Glutamatergic neuron (in vitro differentiated cells): ENCODE measurements at places on chromosomes 3 and 15. TPM values are rescaled to one million over a fixed set of nuclear protein-coding genes. Genes with fewer than 3 reads are reported as not detected.

XCR1 gene
- not detected for total RNA-seq

CNTN4 gene
- 23.0 TPM for total RNA-seq

MOBP gene
- total RNA-seq, result not detected

PLXNA1 gene
- total RNA-seq, result 110 TPM

GRCh38 chr3:8657804-8658305 is 13.3 kb upstream of the SSUH2 start:
- H3K4me1 ChIP-seq, result peaks cover 7% of the 10 kb centered on the region
- H3K4me3 ChIP-seq, result no peak overlapping the region
- DNase-seq, result no peak
- no peaks in the 10 kb centered on the region for H3K36me3 ChIP-seq

GRCh38 chr3:122167630-122168029 is 15.8 kb upstream of the CASR start:
- H3K4me3 ChIP-seq, result no peak overlapping the region
- H3K27me3 ChIP-seq, result peaks cover 1% of the 10 kb centered on the region
- no peak overlapping the region for H3K27ac ChIP-seq
- DNase-seq, result no peak

DNA sequence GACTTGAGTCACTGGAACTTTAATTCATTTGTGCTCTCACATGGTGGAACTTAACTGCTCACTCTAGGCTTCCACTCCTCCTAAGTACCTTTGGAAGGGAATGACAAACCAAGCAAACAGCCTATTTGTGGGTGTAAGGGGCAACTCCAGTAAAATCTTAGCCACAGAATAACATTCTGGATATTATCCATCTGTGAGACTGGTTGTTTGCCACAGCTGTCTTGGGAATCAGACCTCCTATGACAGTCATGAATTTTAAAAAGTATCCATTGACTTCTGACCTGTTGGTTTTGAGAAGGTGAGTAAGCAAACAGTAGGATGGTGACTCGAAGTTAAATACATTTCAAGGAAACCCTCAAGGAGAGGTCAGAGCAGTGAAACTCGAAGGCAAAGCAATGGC is 147.3 kb upstream of the CDIN1 start:
- no peak for DNase-seq
- H3K36me3 ChIP-seq, result no peaks in the 10 kb centered on the region
- H3K4me3 ChIP-seq, result no peak overlapping the region
- no peaks in the 10 kb centered on the region for H3K27me3 ChIP-seq
- H3K4me1 ChIP-seq, result no peaks in the 10 kb centered on the region
